ENCODE measurements at places on chromosomes 2 and 18.

DNA sequence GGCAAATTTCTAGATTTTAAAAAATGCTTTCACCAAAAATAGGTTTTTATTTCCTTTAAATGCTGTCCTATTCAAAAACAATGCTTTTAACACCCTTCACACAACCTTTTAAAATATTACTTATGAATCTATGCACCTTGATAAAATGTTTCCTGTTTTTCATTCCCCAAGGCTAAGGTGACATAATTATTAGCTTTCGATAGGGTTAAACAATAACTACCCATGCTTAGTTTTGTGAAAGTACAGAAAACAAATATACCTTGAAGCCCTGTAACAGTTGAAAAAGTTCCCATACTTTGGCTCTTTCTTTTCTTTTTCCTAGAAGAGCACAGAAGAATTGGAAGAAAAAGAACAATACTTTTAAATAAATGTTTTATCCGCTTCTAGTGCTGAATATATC is 54.9 kb upstream of the ITPRID2 start:
- DNase-seq: no peak

- DNase-seq: no peak
Measured at GRCh38 chr2:31324016-31324633, 90.2 kb downstream of the EHD3 start.

DNA sequence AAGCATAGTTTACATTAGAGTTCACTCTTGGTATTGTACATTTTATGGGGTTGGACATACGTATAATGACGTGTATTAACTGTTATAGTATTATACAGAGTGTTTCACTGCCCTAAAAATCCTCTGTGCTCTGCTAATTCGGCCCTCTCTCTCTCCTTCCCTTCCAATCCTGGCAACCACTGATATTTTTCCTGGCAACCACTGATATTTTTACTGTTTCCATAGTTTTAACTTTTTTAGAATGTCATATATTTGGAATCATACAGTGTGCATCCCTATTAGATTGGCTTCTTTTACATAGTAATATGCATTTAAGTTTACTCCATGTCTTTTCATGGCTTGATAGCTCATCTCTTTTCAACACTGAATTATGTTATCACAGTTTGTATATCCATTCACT is 526.7 kb downstream of the RIT2 start:
- DNase-seq: no peak

GRCh38 chr2:104852090-104852666 is 1.7 kb upstream of the POU3F3 start:
- no peak for DNase-seq

DNA sequence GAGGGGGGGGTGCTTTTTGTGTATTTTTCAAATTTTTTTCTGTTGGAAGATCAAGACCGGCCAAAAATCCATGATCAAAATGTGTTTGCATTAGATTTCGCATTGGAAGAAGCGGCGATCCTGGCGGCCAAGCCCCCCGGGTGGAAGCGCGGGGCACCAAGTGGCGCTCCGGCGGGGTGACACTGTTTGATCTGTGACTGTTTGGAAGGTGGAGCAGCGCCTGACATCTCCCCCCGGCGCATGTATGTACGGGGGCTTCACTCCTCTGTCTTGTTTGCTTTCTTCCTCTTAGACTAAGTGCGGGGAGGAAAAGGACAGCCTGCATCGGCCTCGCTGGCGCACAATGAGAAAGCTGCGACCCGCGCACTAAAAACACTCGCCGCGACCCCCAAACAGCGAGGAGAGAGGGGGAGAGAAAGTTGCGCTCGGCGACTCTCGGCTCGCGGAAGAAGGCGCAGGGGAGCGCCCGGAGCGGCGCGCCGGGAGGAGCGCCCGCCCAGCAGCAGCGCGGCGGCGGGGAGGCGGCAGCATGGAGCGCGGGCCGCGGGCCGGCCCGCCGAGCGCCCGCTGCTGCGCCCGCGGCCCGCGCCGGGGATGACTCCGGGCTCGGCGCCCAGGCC is 515 bp downstream of the TSHZ1 start:
- DNase-seq: peak; percentile 10

- DNase-seq: no peak
Measured at GRCh38 chr2:77363277-77363676, 158.9 kb downstream of the LRRTM4 start.

DNA sequence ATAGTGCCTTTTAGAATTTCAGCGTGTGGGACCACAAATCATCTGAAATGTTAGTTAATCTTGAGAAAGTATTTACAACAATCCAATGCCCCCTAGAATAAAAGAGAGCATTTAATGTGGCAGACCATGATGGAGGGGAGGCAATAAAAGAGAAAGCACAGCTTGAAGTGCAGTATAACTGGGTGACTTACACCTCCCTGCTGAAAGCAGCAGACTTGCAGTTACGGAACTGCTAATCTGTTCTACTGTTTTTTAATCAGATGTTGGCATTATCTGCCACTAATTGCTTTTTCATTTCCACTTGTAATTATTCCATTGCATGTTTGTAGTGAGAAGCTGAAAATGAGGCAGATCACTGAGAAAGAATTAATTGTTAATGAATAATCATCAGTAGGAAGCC is 130.5 kb upstream of the ITGA4 start:
- DNase-seq: no peak

GRCh38 chr2:105749583-105750400 is 5.1 kb downstream of the NCK2 start:
- no peak for DNase-seq

- no peak for DNase-seq
Measured at GRCh38 chr2:237725661-237726060, 72.9 kb upstream of the RBM44 start.

DNA sequence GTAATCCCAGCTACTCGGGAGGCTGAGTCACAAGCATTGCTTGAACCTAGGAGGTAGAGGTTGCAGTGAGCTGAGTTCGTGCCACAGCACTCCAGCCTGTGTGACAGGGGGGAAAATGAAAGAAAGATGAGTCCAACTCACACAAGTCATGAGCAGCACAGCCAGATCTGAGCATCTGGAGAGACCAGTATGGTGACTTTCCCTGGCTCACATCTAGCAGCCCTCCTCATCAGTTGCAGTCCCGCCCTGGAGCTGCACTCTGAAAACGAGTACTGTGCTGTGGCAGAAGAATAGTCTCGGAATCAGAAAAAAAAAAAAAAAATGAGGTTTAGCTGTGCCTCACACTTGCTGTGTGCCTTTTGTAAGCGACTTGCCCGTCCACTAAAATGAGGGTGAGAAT is 74.4 kb upstream of the TRIB2 start:
- no peak for DNase-seq

DNA sequence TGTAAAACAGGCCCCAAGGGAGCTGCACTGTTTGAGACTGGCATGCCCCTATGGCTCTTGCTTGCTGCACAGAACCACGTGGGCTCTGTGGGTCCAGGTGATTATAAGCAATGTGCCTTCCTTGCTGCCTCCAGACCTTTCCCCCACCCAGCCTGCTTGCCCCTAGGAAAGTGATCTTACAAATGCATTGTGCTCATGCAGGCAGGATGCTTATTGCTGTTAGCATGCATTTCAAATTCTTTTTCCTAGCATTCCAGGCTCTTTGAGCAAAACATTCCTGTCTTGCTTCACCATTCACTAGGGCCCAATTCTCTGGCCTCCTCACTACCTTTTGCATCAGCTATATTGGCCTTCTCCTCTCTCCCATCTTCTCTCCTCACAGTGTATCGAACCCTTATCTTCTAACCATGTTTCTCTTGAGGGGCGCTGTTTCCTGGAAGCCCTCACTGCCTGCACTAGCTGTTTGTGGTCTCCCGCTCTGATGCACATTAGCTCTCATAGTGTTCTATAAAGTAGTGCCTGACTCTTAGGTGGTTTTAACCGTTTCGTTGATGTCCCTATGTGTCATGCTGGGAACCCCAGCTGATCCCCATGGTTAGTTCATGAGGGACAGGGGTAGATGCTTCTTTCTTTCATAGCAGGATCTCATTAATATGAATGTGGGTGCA is 152.9 kb upstream of the EPAS1 start:
- DNase-seq: no peak

DNA sequence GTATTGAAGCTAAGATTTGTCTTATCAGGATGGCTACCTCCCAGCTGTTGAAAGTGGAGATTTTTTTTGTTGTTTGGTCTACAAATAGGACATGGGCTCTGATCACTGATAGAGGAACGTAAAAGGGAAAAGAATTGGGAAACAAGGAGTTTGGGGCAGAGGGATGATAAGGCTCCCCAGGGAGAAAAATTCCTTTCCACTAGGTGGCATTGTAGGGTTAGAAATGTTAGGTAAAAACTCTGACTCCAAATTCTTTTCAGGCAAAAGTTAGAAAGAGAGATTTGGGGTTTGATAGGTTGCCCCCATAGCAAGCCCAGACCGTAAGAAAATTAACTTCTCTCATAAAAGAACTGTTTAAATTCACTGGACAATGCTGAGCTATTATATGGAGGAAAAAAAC is 19.8 kb downstream of the CMPK2 start:
- DNase-seq: no peak

GRCh38 chr18:49459404-49460171 is 857 bp downstream of the DYM start:
- no peak for DNase-seq

DNA sequence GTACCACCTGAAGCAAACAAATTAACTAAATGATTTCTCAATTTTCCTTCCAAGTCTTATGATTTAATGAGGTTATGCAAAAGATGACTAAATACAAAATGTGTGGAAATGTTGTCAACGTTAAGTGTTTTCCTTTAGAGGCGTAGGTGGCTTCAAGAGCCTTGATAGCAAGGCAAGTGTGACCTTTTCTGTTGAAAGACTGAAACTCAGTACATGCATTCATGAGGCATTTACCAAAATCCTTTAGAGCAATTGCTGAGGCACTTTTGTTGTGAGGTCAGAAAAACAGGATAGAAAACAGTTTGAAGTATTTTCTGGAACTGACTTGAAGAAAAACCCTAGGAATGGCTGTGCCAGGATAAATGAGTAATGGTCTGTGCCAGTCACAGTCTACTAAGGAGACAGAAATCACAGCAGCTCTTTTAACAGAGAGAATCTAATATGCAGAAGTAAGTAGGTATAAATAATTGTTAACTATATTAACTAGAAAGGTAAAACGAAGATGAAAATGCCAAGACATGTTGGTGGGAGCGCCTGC is 326.5 kb upstream of the CDH20 start:
- no peak for DNase-seq

GRCh38 chr18:41887100-41887499 is 67.9 kb upstream of the PIK3C3 start:
- no peak for DNase-seq

DNA sequence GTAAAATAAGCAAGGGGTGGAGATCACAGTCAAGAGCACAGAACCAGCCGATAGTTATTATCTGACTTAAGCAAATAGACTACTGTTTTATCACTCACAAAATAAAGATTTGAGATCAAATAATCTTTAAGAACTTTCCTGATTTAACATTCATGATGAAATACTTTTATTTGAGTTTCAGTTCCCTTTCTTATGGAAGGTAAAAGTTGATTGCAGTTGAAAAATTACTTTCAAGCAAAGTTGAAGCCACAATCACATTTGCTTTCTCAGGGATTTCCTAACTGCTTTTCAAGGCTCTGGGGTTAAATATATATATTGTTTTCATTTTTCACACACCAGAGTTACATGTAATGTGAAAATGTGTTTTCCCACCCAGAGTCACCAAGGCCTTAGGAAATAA is 599.5 kb downstream of the KCNJ3 start:
- no peak for DNase-seq

GRCh38 chr2:28382755-28383154 is 9.9 kb upstream of the FOSL2 start:
- DNase-seq: no peak

GRCh38 chr2:65450393-65450792 is 18.0 kb upstream of the SPRED2 start:
- no peak for DNase-seq

- no peak for DNase-seq
Measured at GRCh38 chr2:159907909-159908308, 109.9 kb upstream of the CD302 start.

- DNase-seq: peak; percentile 51
Measured at GRCh38 chr2:241762933-241763369, 13.7 kb upstream of the GAL3ST2 start.

- DNase-seq: no peak
Measured at GRCh38 chr2:12709207-12709522, 7.6 kb upstream of the TRIB2 start.

- DNase-seq: no peak
Measured at GRCh38 chr18:36349552-36349951, 52.0 kb downstream of the FHOD3 start.

- no peak for DNase-seq
Measured at GRCh38 chr2:60364491-60364890, 189.0 kb downstream of the BCL11A start.
